ENCODE measurements at places on chromosomes 12 and 14. TPM values are rescaled to one million over a fixed set of nuclear protein-coding genes. Genes with fewer than 3 reads are reported as not detected.

DNA sequence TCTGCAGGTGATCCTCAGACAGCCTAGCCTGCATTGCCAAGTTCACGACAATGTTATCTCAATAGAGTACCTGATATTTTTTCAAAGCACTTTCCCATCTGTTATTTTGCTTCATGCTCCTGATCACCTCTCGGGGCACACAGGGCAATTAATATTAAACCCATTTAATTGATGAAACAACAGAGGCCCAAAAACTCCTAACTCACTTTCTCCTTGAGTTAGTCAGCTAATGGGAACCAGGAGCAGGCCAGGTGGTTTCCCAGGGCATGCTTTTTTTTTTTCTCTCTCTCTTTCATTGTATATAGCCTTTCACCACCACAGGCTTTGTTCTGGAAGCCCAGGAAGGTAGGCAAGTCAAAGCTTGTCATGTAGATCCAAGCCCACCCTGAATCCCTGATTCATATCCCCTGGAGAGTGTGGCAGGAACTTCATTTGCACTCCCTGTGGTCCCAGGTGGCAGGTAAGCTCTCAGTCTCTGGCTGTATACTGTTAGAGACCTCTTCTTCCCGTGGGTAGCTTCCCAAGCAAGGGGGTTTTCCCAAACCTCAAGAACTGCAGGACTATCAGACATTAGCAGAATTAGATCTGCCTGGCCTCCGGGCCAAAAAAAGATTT is 41.6 kb upstream of the MAP1LC3B2 start:
- DNase-seq: no peak

DNA sequence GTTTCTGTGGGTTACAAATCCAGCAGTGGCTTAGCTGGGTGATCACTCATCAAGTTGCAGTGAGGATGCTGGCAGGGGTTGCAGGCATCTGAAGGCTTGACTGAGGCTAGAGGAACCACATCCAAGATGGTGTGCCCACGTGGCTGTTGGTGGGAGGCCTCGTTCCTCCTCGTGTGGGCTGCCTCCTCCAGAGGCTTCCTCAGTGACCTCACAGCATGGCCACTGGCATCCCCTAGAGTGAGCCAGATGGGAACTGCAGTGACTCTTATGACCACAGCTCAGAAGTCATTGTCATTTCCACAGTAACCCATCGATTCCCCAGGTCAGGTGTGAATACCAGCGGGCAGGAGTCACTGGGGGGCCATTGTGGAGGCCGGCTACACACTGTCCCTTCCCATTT is 17.8 kb downstream of the AACS start:
- DNase-seq: no peak

GRCh38 chr12:47798382-47798948 is 21.2 kb downstream of the HDAC7 start:
- no peak for DNase-seq

DNA sequence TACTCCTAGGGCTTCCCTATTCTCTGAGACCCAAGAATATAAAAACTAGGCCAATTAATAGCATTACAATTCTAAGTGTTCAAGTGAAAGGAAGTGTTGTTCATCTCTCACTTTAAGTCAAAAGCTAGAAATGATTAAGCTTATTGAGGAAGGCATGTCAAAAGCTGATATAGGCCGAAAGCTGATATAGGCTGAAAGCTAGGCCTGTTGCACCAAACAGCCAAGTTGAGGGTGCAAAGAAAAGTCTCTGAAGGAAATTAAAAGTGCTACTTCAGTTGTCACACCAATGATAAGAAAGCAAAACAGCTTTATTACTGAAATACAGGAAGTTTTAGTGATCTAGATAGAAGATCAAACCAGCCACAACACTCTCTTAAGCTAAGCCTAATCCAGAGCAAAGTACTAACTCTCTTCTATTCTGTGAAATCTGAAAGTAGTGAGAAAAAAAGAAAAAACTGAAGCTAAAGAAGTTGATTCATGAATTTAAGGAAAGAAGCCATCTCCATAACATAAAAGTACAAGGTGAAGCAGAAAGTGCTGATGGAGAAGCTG is 68.9 kb downstream of the SLC6A15 start:
- DNase-seq: no peak

GRCh38 chr12:54173066-54173726 is 15.6 kb downstream of the SMUG1 start:
- DNase-seq: peak; percentile 64

GRCh38 chr12:39037115-39037514 is 131.7 kb upstream of the CPNE8 start:
- DNase-seq: no peak

The VTI1B gene
- total RNA-seq: 133 TPM

Data from left ventricle myocardium superior (tissue), 1 donor.